Stimulated activated CD4-positive, alpha-beta T cell treated with anti-CD3 and anti-CD28 coated beads, Interleukin-2, amount 100 ng/mL, for 24 hours (primary cell): ENCODE measurements at places on chromosomes 6 and 20.
A peak's percentile ranks its signal among the peaks of the same experiment; 100 is the strongest.

- DNase-seq, result no peak
Observed at GRCh38 chr6:159829526-159829925, 29.4 kb downstream of the PNLDC1 start.

GRCh38 chr6:162705736-162706135, 21.8 kb downstream of the PRKN start:
- no peak for DNase-seq

DNA sequence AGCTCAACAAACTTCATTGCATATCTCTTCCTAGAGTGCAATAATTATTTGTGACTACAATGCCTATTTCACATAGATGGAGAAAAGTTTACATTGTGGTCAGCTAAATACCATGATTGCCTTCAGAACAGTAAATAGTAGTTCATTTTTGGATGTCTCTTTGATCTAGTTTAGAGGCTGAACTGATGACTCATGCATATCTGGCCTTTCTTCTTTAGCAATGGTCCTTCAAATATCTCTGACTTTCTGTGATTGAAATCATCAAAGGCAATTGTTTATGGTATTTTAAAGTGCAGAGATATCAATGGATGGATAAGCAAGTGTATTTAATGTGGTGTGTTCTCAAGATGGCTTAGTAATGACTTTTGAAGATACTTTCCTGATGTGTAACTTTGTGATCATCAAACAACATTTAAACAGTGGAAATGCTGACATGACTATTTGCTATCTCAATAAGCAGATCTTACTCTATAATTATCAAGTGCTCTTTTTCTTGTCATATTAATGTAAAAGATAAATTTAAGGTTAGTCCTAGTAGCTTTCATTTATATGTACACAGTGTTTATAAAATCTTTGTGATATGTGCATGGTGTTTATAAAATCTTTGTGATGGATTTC, 523.7 kb upstream of the SLC35B3 start:
- DNase-seq, result no peak

- DNase-seq, result no peak
Observed at GRCh38 chr6:165984729-165985275, 182.8 kb downstream of the TBXT start.

DNA sequence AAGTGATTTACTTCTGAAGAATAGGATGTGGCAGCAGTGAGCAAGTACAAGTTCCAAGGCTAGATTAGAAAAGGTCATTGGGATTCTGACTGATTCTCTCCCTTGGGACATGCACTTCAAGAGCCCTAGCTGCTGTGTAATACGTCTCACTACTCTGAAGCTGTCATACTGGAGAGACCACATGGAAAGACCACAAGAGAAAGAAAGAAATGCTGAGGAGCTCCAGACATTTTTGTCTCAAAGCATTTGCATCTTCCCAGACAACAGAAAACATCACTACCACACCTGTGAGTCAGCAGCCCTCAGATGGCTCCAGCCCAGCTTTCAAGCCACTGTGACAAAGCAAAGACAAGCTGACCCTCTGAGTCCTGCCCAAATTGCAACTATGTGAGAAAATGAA, 20.7 kb downstream of the TENT5A start:
- no peak for DNase-seq

DNA sequence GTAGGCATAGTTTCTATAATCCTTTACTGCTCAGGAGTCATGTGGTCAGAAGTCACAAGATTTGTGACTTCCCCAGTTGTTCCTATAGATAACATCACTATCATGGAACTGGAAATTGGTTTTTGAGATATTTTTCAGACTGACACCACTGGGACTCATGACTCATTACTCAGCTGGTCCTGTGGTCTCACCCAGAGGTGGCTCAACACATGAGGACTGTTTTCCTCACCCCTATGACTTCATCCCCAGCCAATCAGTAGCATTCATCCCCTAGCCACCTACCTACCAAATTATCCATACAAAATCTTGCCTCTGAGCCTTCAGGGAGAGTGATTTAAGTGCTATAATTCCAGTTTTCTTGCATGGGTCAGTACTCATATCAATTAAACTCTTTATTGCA, 1217.7 kb downstream of the EPHA7 start:
- DNase-seq, result no peak

- no peak for DNase-seq
Observed at GRCh38 chr20:57968120-57968519, 258.3 kb upstream of the PMEPA1 start.

DNA sequence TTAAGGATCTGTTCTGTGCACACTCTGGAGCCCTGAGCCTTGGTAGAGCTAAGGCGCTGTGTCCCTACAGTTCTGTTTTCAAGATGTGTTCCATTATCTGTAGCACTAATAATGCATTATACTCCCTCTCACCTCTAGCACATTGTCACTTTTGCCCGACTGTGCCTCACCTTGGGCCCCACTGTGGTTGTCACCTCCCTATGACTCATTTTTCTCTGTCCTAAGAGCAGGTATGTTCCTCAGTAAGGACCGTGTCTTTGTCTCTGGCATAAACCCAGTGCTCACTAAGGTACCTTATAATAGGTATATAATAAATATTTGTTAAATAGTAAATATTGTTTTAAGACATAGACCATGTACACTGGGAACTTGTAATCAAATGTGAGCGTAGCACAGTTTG, 942.5 kb upstream of the CITED2 start:
- DNase-seq, result no peak

- no peak for DNase-seq
Observed at GRCh38 chr6:130679684-130680083, 147.5 kb upstream of the SMLR1 start.

- no peak for DNase-seq
Observed at GRCh38 chr6:86936834-86937218, 502 bp upstream of the HTR1E start.

GRCh38 chr6:98323605-98324004, 510.8 kb upstream of the POU3F2 start:
- no peak for DNase-seq

GRCh38 chr6:39801456-39802251, 9.5 kb downstream of the DAAM2 start:
- DNase-seq, result no peak

GRCh38 chr6:63333440-63333839, 13.7 kb upstream of the LGSN start:
- no peak for DNase-seq

DNA sequence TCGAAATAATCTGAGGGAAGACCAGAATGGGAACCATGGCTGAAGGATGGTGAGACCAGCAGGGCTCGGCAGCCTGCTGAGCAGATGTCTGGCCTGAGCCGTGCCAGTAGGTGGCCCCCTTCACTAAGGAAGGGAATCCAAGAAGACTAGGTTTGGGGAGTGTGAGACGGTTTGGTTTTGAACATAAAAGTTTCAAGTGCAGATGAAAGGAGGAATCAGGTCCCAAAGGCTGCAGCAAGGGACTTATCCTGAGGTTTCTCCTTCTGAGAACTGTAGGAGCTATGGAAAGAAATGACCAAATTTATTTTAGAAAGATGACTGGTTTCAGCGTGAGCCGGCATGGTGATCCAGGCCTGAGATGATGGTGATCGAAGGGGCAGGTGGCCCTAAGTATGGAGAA, 4.6 kb upstream of the OSER1 start:
- DNase-seq, result peak; percentile 79

DNA sequence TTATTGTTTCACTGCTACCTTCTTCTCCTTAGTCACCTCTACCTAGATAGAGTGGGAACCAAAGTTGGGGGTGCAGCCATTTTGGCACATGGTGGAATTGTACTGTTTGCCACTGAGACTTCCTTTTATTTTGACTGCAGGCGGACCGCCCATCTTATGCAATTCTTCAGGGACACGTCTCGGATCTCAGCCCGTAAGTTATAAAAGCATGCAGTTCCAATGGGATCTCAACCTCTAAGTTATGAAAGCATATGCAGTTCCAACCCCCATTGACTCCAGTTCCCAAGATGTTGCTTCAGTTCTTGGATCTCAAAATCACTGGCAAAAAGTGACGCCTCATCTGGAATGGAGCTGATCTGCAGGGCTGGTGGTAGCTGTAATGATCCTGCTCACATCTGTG, 41.2 kb upstream of the CDH4 start:
- DNase-seq, result no peak

DNA sequence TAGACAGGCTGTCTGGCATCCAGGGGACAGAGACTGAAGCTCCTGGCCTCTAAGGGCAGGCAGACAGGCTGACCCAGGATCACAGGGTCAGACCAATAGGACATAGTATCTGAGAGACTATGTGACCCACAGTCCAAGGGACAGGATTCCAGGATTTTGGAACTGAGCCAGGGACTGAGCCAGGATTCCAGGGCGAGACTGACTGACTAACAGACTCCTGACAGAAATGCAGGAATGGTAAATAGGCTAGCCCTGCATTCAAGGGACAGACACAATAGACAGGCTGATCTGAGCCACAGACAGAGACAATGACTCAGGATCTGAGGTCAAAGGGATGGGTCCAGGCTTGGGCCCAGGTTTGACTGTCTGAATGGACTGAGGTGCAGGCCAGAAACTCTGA, 19.8 kb downstream of the XKR7 start:
- no peak for DNase-seq

- no peak for DNase-seq
Observed at GRCh38 chr20:53201588-53201987, 229.4 kb downstream of the TSHZ2 start.

DNA sequence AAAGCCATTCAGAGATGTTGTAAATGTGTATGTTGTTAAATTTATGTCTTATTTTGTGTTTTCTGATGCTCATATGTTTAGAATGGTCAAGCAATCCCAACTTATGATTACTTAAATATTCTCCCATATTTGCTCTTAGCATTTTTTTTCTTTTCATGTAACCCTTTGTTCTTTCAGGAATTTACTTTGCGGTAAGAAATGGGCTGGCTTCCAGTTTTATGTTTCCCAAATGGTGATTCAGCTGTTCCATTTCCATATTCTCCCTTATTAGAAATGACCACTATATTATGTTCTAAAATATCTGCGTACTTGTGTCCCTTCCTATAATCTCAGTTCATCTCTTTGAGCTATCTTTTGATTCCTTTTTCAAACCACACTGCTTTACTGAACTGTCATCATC, 113.7 kb downstream of the CDH26 start:
- no peak for DNase-seq

DNA sequence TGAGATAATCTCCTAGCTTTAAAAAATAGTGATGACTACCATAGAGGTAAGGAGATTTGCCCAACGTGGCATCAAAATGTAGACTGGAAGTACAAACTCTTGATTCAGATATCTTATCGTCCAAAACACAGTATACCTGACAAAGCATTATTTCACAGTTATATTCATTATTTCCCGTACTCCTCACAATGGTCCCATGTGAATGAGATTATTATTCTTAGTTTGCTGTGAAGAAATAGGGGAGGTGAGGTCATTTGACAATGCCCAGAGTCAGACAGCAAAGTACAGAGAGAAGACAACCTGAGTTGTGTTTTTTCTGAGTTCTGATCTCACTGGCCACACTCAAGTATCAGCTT, 1.2 kb upstream of the TFB1M start:
- DNase-seq, result no peak

- no peak for DNase-seq
Observed at GRCh38 chr6:2632368-2632767, 118.4 kb downstream of the MYLK4 start.

GRCh38 chr6:51959744-51960383, 127.5 kb downstream of the PKHD1 start:
- peak; percentile 25 for DNase-seq

- DNase-seq, result no peak
Observed at GRCh38 chr6:130118236-130118635, 99.9 kb downstream of the L3MBTL3 start.

DNA sequence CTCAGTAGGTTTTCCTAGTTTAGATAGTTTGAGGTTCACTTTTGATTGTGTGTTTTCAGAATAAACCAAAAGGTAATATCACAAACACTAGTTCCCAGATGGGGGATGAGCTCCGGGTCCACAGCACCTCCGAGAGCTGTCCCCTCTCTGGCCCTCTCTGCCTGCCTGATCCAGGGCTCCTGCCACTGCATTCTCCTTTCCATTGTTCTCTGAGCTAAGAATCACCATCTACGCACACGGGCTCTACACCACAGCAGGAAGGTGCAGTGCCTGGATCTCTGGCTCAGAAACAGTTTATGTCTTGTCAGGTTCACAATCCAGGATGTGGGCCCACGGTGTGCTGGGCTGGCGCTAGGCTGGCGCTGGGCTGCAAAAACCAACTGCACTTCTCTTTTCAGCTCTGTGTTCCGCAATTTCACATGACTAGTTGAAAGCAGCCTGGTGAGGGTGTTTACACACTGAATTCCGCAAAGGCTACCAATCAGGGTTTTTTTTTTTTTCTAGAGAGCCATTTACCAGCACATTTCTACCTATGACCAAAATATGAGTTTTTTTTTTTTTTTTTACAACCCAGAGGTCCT, 167.5 kb downstream of the SOD2 start:
- no peak for DNase-seq

- no peak for DNase-seq
Observed at GRCh38 chr6:125910527-125910926, 46.0 kb upstream of the HINT3 start.
